ENCODE measurements at places on chromosomes 2 and 18. TPM values are rescaled to one million over a fixed set of nuclear protein-coding genes. Genes with fewer than 3 reads are reported as not detected.

The RNF25 gene
- 35.5 TPM for total RNA-seq

The FAM237A gene
- not detected for total RNA-seq

The CHRND gene
- not detected for total RNA-seq

The CAPN14 gene
- 1.4 TPM for total RNA-seq

The CCL20 gene
- 2.1 TPM for total RNA-seq

The CSRNP3 gene
- total RNA-seq, result 0.34 TPM

The RBMS1 gene
- 67.2 TPM for total RNA-seq

The RESP18 gene
- not detected for total RNA-seq

The SPP2 gene
- total RNA-seq, result not detected

The SP5 gene
- not detected for total RNA-seq

The CRYGD gene
- total RNA-seq, result not detected

The NCKAP5 gene
- 5.2 TPM for total RNA-seq

The EVX2 gene
- total RNA-seq, result not detected

The FN1 gene
- total RNA-seq, result 4,076 TPM

The ANKRD30B gene
- not detected for total RNA-seq

The DNAH7 gene
- 0.14 TPM for total RNA-seq

The PRKAG3 gene
- total RNA-seq, result not detected

The DSC1 gene
- total RNA-seq, result 0.68 TPM

The SGO2 gene
- 1.3 TPM for total RNA-seq

The TMEM37 gene
- not detected for total RNA-seq

The CLIP4 gene
- total RNA-seq, result 128 TPM

The CROCC2 gene
- not detected for total RNA-seq

The FAM124B gene
- total RNA-seq, result not detected

The MC2R gene
- not detected for total RNA-seq

Data from nasal cavity respiratory epithelium epithelial cell of viscerocranial mucosa (primary cell).